ENCODE measurements at places on chromosomes 12 and 14.

- DNase-seq, result peak; percentile 28
Measured at GRCh38 chr14:102985665-102986064, 63.2 kb downstream of the AMN start.

GRCh38 chr12:64385468-64385867 lies 5.1 kb downstream of the C12orf56 start:
- DNase-seq, result no peak

DNA sequence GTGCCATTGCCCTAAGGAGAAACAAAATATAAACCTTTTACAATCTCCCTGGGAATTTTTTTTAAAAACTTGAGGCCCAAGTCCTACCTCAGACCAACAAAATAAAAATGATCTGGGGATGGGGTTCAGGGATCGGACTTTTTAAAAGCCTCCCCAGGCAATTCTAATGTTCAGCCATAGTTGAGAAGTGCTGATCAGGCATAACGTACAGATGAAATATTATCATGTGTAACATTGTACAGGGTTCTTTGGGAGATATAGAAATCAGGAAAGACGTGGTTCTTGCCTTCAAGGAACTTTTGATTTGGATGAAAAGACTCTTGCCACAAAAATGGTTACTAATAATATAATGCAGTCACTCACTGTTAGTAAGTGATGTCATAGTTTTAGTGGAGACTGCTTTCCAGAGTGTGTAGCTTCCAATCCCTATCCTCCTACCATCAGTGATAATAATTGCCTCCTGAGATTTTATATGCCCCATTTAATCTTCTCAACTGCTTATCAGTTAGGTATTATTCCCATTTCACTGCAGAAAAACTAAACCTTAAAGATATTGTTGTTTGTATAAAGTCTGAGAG lies 135.6 kb downstream of the BRMS1L start:
- DNase-seq, result no peak

DNA sequence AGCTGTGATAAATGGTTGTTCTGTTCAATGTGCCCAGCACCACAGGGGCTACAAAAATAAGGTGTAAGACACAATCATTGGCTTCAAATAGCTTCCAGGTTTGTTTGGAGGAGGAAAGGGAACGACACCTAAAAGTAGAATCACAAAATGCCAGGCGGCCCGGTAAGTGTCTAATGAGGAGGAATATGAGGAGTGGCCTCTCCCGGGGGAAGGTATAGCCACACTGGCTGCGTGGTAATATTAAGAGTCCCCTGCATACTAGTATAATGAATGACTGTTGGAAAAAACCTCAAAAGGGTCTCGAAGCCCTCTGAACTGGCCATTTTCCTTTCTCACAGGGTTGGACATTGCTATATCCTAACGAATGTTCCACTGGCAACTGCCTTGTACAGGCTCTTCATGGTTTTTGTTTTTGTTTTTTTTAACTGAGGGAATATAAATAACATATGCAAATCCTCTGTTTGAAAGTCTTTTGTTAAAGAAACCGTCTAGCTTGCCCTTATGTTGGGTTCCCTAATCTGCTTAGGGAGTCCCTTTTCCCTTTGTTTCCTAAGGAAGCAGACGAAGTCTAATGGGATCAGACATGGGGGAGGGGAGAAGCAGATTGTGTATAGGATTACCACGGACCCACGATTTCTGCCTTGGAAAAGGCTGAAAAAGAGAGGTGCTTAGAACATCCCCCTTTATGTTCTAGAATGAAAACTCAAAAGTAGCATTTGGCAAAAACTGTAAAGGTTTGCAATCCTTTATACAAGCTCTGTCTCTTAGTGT lies 4.2 kb downstream of the CCDC60 start:
- DNase-seq, result no peak

- DNase-seq, result peak; percentile 3
Measured at GRCh38 chr12:103840462-103840875, 565 bp downstream of the NT5DC3 start.

- no peak for DNase-seq
Measured at GRCh38 chr14:65354715-65355114, 57.8 kb upstream of the FUT8 start.

GRCh38 chr14:24052656-24053547 lies 1.1 kb downstream of the CARMIL3 start:
- DNase-seq, result no peak

GRCh38 chr12:112973818-112974231 lies 4.5 kb upstream of the OAS2 start:
- DNase-seq, result peak; percentile 71

GRCh38 chr14:78356391-78356790 lies 186.2 kb downstream of the NRXN3 start:
- DNase-seq, result no peak

GRCh38 chr12:69225251-69225910 lies 14.0 kb upstream of the CPSF6 start:
- DNase-seq, result no peak

GRCh38 chr14:97021571-97022168 lies 224.5 kb downstream of the VRK1 start:
- no peak for DNase-seq

- no peak for DNase-seq
Measured at GRCh38 chr14:95141684-95142083, 15.6 kb downstream of the DICER1 start.

DNA sequence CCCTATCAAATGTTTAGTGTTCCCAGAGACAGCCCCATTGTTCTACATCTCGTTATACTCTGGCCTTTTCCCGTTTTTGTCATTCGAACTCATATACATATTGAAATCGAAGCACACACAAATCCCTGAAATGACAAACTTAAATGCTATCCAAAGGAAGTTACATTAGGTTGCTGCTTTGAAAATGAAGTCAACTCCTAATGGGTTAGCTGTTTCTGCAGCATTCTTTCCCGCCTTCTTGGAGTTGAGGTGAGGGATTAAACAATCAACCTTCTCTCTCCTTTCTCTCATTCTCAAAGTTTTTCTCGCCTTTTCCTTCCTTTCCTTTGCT lies 642 bp upstream of the PHC1 start:
- DNase-seq, result peak; percentile 3

- no peak for DNase-seq
Measured at GRCh38 chr12:85626784-85627171, 209.4 kb downstream of the RASSF9 start.

- no peak for DNase-seq
Measured at GRCh38 chr12:131793243-131794022, 34.8 kb upstream of the MMP17 start.

GRCh38 chr12:7219599-7220243 lies 30.2 kb downstream of the PEX5 start:
- peak; percentile 80 for DNase-seq

DNA sequence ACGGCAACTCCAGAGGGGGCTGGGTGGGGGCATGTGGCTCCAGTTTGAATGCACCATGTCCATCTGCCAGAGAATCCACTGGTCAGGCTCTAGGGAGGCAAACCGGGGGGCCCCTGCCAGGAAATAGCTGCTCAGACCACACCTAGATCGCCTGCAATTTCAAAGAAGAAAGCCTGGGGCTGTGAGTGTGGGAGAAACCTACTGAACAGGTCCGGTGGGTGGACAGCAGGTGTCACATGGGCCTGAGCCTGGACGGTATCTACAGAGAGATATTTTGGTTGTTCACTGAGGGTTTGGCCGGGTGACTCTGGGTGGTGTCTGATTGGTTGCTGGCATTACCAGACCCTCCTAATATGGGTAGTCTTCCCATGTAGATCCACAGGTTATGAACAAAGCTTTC lies 32.0 kb downstream of the DAO start:
- DNase-seq, result no peak

DNA sequence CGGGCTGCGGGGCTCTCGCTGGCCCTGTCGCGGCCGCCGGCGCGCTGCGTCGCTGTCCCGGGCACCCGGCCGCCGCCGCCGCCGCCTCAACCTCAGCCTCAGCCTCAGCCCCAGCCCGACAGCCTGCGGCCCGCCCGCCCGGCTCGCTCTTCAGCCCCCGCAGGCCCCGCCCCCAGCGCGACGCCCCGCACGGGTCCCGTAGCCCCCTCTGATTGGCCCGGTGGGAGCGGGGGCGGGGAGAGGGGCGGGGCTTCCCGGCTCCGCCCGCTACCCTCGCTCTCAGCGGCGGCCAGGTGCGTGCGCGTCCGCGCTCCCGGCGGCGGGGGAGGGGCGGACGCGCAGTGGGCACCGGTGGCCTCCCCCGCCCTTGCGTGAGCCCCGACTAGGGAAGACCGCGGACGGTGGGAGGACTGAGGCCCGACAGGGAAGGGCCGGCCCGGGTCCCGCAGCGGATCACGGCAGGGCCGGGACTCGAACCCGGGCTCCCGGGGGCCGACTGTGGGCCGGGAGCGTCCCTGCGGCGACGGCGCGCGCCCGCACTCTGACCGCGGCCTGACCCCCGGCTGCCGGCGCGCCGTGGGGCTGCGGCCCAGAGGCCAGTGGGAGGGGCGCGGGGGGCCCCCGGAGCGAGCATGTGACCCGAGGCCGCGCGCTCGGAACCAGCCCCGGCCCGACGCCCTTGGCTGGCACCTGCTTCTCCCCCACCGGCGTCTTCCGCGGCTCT lies at the start of gene PPP1R13B:
Gene PPP1R13B (minus strand): TSS at position 125 of the 724 bp plus-strand sequence. CDS start 268 bp downstream, outside the sequence.
- DNase-seq, result peak; percentile 88

DNA sequence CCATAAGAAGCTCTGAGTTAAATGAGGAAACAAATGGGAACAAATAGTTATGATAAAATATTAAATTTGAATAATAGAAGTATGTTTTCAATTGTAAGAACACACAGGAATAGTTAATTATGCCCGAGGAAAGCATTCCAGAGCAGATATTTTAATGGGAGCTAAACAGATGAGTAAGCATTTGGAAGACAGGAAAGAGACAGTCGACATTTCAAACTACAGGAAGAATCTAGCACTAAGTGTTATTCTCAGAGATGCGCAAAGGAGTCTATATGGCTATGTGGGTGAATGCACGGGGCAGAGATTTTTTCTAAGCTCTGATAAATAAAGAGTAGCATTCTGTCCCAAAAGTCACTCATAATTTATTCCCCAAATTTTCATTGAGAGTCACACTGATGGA lies 64.5 kb upstream of the SSTR1 start:
- no peak for DNase-seq

DNA sequence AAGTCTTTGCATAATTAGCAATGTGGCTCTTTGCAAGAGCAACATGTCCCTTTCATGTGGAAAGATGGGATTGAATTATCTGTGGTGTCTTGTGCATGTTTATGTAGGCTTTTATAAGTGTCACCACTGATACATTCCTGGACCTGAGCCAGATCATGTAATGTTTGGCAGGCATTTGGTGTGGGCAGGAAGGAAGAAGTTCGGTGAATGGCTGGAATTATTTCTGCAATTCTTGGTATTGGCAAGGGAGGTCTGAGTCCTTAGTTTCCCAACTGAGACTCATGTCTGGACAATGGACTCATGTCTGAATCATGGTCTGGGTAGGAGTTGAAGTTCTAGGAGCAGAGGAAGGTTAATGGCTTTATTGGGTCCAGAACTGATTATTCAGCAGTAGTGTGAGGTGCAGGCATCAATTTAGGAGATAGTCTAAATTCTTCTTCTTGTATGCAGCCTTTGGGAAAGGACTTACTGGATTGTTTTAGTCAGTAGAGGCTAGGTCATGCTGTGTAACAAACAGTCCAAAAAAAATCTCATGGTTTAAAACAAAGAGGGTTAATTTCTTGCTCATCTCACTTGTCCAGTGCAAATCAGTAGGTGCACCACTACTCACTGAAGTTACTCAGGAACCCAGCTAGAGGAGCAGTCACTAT lies 186.5 kb upstream of the LHX5 start:
- peak; percentile 42 for DNase-seq

DNA sequence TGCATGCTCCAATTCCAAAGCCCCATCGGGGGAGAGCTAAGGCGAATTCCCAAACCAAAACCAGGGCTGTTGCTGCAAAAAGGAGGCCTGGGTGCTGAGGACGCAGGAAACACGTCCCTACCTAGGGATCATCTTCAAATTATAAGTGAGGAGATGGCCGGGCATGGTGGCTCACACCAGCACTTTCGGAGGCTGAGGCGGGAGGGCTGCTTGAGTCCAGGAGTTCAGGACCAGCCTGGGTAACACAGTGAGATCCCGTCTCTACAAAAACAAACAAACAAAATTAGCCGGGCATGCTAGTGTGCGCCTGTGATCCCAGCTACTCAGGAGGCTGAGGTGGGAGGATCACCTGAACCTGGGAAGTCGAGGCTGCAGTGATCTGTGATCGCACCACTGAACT lies 143.2 kb downstream of the CALM1 start:
- no peak for DNase-seq

DNA sequence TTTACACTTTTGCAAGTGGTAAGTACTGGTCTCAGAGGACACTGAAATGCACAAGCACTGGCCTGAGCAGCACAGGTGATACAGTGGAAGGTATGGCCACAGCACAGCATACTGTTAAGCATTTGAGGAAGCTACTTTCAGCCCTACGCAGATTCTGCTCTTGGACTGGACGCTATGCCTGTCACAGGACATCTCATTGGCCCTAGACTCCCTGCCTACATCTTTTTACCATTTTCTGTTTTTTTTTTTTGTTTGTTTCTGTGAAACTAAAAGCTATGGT lies 144.2 kb upstream of the ABCD2 start:
- DNase-seq, result no peak

GRCh38 chr14:94376976-94377865 lies 11.2 kb downstream of the SERPINA1 start:
- no peak for DNase-seq

GRCh38 chr12:10320643-10321042 lies 13.0 kb downstream of the KLRD1 start:
- no peak for DNase-seq

DNA sequence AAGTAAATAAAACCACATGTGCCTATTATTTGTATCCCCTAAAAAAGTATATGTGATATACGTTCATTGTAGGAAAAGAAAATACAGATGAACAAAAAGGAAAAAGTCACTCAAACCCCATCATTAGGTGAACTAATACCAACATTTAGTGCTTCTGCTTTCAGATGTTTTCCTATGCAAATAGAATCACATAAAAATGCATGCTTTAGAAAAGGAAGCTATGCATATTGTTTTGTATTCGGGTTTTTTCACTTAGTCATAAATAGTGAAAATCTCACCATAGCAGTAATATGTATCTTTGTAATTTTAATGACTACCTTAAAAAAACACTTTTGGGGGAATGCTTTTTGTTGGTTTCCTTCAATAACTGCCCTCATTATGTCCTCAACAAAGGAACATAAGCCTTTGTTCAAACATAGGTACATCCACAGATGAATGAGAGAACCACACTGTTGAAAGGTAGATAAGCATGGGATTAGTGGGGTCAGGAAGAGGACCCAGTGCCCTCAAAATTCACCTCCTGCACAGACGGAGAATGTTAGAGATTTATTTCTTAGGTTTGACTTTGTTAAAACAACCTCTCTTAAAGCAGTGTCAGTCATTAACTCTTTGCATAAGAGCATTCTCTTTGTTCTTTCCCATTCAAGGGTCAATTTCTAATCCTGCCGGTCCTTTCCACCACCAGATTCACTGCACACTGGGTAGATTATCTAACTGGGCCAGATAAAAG lies 6.5 kb downstream of the AMDHD1 start:
- no peak for DNase-seq

- DNase-seq, result no peak
Measured at GRCh38 chr12:132307976-132308852, 21.2 kb downstream of the GALNT9 start.

GRCh38 chr12:121176826-121177529 lies 33.0 kb upstream of the P2RX4 start:
- DNase-seq, result peak; percentile 26

GRCh38 chr12:12563290-12563928 lies 746 bp upstream of the DUSP16 start:
- DNase-seq, result peak; percentile 45

Measured in lung microvascular endothelial cell (primary cell).